ENCODE measurements at places on chromosomes 11 and 22. TPM values are rescaled to one million over a fixed set of nuclear protein-coding genes. Genes with fewer than 3 reads are reported as not detected.

Gene HMBS
- total RNA-seq = 32.0 TPM

Gene FAM168A
- total RNA-seq = 35.6 TPM

GRCh38 chr11:134119094-134119493, 50.2 kb downstream of the JAM3 start:
- no peak for DNase-seq
- H3K36me3 ChIP-seq = no peaks in the 10 kb centered on the region
- peaks cover 3% of the 10 kb centered on the region for H3K4me1 ChIP-seq

- peak overlapping the region; percentile 62 for H3K27ac ChIP-seq
- DNase-seq = no peak
- no peak overlapping the region for H3K4me3 ChIP-seq
- H3K27me3 ChIP-seq = no peaks in the 10 kb centered on the region
- peaks cover 58% of the 10 kb centered on the region for H3K4me1 ChIP-seq
- H3K36me3 ChIP-seq = peaks cover 83% of the 10 kb centered on the region
Observed at GRCh38 chr22:42887523-42888507, 30.7 kb upstream of the ARFGAP3 start.

DNA sequence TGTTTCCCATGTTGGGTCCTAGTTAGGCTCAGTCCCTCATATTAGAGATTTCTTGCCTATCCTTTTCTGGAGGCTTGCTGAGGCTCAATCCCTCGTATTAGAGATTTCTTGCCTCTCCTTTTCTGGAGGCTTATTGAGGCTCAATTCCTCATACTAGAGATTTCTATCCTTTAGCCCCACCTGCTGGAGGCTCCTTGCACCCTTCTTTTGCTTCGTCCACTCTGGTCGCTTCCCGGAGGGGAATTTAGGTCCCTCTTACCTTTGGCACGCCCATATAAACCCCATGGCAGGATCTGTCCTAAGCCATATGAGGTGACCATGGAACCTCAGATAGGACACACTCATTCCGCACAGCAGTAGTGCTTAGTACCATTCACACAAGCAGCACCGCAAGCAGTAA, 15.9 kb downstream of the CYP2D6 start:
- no peak overlapping the region for H3K4me3 ChIP-seq
- no peak for DNase-seq
- no peak overlapping the region for H3K27ac ChIP-seq
- no peaks in the 10 kb centered on the region for H3K36me3 ChIP-seq
- no peaks in the 10 kb centered on the region for H3K27me3 ChIP-seq

DNA sequence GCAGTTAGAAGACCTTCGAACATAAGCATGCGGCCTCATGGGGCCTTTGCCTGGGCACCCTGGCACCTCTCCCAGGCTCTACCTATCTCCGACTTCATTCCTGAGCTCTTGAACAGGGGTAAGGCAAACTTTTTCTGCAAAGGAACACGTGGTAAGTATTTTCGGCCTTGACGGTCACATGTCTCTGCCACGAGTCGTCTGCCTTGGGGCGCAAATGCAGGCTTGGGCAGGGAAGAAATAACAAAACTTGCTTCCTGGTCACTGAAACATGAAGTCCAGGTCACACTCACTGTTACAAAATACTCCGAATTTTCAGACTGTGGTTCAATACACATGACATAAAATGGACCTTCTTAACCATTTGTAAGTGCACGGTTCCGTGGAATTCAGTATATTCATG, 3.4 kb upstream of the ASCL2 start:
- peaks cover 25% of the 10 kb centered on the region for H3K4me1 ChIP-seq
- no peaks in the 10 kb centered on the region for H3K36me3 ChIP-seq
- H3K4me3 ChIP-seq = no peak overlapping the region
- no peak overlapping the region for H3K27ac ChIP-seq

DNA sequence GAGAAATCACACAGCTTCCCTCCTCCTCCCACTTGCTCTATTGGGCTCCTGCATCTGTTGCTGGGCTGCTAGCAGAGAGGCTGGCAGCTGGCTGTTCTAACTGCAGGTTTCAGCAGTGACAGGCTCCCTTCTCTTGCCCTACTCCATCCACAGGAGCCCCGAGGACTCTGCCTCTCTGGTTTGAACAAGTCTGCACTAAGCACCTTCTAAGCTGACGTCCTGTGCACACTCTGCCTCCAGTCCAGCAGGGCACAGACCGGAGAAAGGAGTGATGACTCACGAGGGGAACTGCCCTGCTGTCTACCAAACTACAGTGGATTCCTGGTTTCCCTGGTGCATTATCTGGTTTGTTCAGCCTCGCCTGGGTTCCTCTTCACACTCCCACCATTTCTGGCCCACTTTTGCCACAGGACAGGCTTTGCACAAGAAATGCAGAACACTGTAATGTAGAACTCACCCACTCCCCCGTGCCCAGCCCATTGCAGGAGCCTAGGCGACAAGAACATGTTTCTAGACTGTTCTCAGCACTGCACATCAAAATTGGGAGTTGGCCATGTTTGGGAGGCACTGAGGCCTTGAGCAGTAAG, 26.0 kb downstream of the IL10RA start:
- peak overlapping the region; percentile 21 for H3K27ac ChIP-seq
- no peaks in the 10 kb centered on the region for H3K36me3 ChIP-seq
- no peaks in the 10 kb centered on the region for H3K27me3 ChIP-seq
- no peaks in the 10 kb centered on the region for H3K4me1 ChIP-seq

GRCh38 chr11:11998091-11998781, 10.2 kb downstream of the DKK3 start:
- H3K4me1 ChIP-seq = peaks cover 2% of the 10 kb centered on the region
- no peak overlapping the region for H3K4me3 ChIP-seq
- H3K27me3 ChIP-seq = no peaks in the 10 kb centered on the region
- DNase-seq = no peak
- H3K36me3 ChIP-seq = no peaks in the 10 kb centered on the region

- no peak overlapping the region for H3K4me3 ChIP-seq
- no peak for DNase-seq
- peaks cover 19% of the 10 kb centered on the region for H3K4me1 ChIP-seq
- H3K27me3 ChIP-seq = no peaks in the 10 kb centered on the region
Observed at GRCh38 chr22:28826921-28827320, 26.6 kb upstream of the XBP1 start.

- no peak overlapping the region for H3K27ac ChIP-seq
- H3K4me3 ChIP-seq = no peak overlapping the region
- DNase-seq = no peak
- H3K36me3 ChIP-seq = no peaks in the 10 kb centered on the region
- H3K4me1 ChIP-seq = no peaks in the 10 kb centered on the region
Observed at GRCh38 chr22:16936625-16937024, 71.4 kb downstream of the GAB4 start.

DNA sequence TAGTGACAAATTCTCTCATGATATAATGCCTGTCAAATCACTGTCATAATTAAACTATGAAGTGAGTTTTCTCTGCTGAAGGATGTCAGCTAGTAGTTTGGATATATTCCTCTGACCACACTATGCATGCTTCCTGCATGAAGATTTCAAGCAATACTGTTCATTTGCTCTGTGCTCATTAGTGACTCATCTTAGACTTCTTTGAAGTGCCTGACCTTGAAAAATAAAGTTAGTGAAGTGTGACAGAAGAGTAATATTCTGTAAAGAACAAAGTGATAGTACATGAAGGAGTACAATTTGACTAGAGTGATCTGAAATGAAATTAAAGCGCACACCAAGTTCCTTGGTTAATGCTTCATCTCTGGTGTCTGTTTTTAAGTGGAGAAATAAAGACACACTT, 629.5 kb upstream of the ANO3 start:
- H3K4me1 ChIP-seq = no peaks in the 10 kb centered on the region
- no peak overlapping the region for H3K4me3 ChIP-seq
- no peaks in the 10 kb centered on the region for H3K27me3 ChIP-seq
- no peak overlapping the region for H3K27ac ChIP-seq

GRCh38 chr11:110989428-110990133, 255.9 kb upstream of the POU2AF2 start:
- H3K4me3 ChIP-seq = no peak overlapping the region
- DNase-seq = no peak
- no peaks in the 10 kb centered on the region for H3K36me3 ChIP-seq
- H3K4me1 ChIP-seq = no peaks in the 10 kb centered on the region
- no peak overlapping the region for H3K27ac ChIP-seq

DNA sequence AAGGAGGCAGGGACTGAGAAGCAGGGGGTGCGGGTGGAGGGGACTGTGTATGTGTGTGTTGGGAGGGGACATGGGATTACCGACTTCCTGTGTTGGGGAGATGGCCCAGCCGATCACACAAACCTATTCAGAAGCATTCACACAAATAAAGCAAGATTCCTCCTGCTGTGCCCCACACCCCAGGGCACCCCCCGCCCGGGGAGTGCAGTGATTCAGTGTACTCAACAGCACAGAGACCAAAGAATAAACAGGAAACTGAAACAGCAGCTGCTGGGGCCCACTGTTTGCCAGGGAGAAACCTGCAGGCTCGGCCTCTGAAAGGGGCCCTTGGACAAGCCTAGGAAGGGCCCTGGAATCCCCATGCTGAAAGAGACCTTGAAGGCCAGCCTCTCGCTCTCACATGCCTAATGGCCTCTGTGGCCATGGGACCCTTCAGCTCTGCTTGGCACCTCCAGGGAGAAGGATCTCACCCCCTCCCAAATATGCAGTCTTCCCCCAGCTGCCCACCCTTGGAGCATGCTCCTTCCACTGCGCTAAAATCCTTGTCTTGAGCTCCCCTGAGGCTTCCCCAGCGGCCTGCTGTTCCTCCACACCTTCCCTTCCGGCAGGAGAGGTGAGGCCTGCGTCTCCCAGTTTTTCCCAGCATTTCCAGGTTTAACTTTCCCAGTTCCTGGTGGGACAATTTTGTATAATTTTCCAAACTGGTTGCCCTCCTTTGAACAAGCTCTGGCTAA, 72.9 kb downstream of the CSNK2A3 start:
- no peak overlapping the region for H3K4me3 ChIP-seq
- peak; percentile 42 for DNase-seq
- peaks cover 13% of the 10 kb centered on the region for H3K4me1 ChIP-seq
- peak overlapping the region; percentile 59 for H3K27ac ChIP-seq
- no peaks in the 10 kb centered on the region for H3K27me3 ChIP-seq
- H3K36me3 ChIP-seq = no peaks in the 10 kb centered on the region

Measured in left lung (tissue), 14 donors.